ENCODE measurements at places on chromosomes 5 and 9.
A peak's percentile ranks its signal among the peaks of the same experiment; 100 is the strongest.

- no peak for DNase-seq
These were observed 78.6 kb downstream of the NTRK2 start for GRCh38 chr9:84748112-84748511.

DNA sequence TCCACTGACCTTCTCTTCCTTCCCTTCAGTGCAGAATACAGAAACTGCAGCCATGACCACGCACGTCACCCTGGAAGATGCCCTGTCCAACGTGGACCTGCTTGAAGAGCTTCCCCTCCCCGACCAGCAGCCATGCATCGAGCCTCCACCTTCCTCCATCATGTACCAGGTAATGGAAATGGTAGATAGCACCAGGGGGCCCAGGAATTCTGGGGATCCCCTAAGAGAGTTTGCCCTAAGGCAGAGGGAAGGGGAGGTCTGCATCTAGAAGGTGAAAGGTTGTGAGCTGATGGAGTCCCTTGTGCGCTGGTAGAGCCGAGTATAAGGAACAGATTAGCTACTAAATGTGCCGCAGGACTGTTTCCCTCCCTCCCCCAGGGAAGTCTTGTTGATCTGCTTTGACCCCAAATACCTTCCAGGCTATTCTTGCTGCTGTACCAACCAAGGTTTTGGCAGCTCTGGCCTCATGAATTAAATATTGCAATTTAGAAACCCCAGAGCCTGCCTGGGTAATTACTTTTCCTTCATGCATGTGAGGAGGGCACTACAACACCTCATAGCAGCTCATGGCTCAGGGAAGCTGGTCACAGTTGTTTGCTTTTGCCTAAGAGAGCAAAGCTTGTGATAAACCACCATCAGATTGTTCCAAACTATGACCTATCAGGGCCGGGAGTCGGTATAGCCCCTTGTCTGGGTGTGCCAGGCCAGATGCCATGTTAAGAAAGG lies 19.6 kb downstream of the CYFIP2 start:
- DNase-seq: no peak

DNA sequence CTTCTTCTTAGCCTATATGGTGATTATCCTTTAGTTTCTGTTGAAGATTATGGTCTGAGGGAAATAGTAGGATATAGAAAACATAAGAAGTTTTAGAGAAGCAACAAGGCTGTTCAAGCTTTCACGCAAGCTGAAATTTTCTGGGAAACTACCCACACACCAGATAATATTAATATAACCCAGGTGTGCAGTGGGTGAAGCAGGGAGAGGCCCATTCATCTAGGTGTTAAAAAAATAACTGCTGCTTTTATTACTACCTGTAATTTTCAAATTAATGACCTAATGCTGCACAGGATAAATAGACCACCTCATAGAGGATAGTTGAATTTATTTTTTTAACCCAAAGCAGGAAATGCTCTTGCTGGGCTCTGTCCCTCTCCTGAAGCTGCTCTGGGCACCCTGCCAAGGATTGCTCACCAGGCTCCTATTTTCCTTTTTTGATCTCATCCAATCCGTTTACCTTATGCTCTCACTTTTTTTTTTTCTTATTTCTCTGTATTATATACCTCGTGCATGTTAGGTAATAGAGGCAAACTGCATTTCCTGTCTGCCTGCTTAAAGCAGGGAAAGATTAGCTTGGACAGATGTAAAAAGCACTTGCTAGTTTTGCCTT lies 124.3 kb upstream of the SLC12A2 start:
- DNase-seq: no peak

DNA sequence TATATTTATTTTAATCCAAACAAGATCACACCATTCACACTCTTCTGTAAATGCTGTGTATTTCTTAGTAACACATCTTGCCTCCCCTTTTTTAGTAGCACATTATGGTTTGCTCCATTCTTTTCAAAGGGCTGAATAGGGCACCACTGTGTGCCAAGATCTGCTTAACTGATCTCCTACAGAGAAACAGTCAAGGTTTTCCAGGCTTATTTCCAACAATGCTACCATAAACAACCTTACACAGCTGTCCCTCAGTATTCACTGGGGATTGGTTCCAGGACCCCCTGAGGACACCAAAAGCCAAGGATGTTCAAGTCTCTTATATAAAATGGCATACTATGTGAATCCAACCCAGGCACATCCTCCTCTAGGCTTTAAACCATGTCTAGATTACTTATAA lies 16.5 kb downstream of the GOLM1 start:
- peak; percentile 72 for DNase-seq

GRCh38 chr9:32926911-32927310 lies 74.5 kb downstream of the APTX start:
- no peak for DNase-seq

DNA sequence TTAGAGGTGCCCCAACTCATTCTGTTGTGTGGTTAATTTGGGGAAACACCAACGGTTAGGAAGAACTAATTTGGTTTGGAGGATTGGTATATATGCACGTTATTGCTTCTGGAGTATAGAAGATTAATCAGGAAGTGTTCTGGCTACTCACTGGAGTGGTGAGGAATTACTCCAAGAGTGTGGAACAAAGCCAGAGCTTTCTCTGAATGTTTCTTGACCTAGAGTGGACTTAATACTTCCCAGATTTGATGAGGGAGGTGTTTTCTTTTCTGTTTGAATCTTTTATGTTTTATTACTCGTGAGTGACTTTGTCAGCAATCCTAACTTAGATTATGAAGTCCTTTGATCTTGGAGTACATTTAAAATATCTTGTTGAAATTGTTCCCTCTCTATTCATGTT lies 163.7 kb downstream of the MAN2A1 start:
- DNase-seq: no peak

- no peak for DNase-seq
These were observed 197.1 kb upstream of the TBCA start for GRCh38 chr5:77973253-77973609.

- no peak for DNase-seq
These were observed 637.2 kb upstream of the DMAC1 start for GRCh38 chr9:8436786-8437185.

DNA sequence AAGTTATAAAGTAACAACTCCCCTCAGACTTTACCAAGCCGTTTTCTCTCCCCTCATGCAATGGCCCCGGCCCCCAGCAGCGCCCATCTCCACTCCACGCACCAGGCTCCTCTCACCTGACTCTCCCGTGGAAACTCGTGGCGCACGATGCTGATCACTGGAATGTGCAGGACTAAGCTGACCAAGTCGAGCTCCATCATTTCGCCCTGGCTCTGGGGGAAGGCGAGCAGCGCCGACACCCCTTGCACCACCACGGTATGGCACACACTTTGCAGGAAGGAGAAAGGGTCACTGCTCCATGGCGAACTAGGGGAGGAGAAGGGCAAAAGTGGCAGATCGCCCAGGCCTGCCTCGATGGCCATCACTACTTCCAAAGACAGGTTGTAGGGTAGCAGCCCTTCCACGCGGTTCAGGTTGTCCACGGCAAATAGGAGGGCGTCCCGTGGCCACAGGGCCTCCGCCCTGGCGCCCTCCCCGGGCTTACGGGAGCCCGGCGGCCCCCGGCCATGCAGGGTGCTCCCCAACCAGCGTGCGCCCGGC lies 1.2 kb downstream of the GRIN3A start:
- no peak for DNase-seq

DNA sequence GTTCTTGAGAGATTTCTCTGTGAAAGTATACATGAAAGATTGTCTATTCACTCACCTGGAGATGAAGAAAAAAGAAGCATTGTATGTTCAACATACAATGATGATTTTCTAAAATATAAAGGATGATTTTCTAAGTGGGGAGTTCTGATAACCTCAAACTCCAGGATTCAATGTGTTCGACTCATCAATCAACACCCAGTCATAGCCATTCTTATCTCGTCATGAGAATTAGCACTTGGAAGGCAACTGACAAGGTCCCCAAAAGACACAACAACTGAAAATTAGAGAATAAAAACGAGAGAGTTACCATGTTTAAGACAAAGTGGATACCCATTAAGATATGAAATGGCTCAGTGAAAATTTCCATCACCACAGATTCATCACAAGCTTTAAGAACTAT lies 52.1 kb upstream of the SIMC1 start:
- DNase-seq: no peak

DNA sequence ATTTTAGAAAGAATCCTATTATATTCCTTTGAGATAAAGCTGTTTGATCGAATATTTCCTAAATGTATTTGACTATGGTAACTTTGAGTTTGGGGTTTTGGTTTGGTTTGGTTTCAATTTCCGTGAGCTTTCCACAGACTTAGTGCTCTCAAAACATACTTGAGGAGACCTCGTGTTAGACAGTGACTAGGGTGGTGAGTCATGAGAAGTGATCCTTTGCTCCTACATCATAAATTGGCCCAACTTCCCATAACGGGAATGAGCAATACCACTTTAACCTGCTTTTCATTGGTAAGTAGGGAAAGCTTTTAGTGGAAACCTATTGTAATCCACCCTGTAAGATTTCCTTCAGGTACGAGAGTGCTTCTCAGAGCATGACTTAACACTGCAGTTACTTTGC lies 3.8 kb upstream of the RASEF start:
- no peak for DNase-seq

DNA sequence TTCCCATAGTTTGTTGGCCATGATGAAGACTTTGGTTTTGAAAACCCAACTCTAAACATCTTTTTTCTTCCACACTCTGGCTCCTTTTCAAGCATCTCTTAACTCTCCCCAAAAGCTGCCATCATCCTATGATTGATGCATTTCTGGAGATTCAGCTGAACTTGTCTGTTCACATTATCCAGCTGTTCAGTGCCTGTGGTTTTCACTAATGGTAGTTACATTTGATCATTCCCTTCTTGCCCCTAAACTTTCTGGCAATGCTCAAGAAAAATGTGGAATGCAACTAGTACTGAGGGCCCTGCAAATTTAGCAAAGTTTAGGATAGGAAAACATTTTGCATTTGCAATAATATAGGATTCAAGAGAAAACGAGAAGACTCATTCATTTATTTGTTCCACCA lies 267.5 kb downstream of the ENC1 start:
- no peak for DNase-seq

DNA sequence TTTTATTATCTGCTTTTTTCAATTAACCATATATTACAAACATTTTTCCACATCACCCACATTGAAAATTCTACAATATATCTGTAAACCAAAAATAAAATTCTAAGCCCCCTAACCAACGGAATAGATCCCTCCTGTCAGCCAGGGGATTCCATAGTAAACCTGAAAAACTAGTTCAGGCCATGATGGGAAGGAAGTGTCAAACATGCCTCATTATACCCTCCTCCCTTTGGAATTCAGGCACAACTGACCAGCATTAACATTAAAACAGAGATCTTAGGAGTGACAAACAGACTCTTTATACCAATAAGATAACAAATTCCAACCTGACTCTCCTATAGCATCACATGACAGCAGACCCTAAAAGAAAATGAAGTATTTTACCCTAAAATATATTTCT lies 113.7 kb upstream of the DMRT1 start:
- DNase-seq: no peak

Measured in caudate nucleus (tissue), 63 donors.